ENCODE measurements at places on chromosomes 7 and 10.

DNA sequence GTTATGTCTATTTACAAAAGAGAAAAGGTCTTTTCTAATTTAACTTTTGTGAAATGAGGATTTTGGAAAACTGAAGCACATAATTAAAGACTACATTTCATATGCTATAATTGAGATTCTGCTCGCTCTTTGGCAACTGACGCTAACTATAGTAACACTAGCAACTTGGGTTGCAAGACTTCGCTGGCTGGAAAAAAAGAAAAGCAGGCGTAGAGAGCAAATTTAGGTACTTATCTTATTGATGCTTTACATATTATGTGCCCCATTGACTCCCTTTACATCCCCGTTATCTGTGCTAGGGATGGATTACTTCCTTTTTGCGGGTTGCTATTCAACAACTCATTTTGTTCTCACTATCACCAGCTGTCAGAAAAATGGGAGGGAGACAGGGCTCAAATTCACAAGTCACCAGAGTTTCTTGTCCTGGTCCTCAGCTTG, 10.5 kb downstream of the SEMA3C start:
- no peak for DNase-seq

- no peak for DNase-seq
Measured at GRCh38 chr7:44647981-44648714, 41.7 kb downstream of the OGDH start.

- no peak for DNase-seq
Measured at GRCh38 chr10:1401071-1401965, 336.0 kb downstream of the ADARB2 start.

DNA sequence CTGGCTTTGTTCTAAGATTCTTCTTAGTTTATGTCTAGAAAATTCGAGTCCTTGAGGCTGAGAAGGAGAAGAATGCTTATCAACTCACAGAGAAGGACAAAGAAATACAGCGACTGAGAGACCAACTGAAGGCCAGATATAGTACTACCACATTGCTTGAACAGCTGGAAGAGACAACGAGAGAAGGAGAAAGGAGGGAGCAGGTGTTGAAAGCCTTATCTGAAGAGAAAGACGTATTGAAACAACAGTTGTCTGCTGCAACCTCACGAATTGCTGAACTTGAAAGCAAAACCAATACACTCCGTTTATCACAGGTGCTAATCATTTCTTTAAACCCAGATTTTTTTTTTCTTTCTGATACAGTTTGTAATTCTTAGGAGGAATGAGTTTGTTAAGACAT, 6.7 kb downstream of the CEP55 start:
- no peak for DNase-seq

DNA sequence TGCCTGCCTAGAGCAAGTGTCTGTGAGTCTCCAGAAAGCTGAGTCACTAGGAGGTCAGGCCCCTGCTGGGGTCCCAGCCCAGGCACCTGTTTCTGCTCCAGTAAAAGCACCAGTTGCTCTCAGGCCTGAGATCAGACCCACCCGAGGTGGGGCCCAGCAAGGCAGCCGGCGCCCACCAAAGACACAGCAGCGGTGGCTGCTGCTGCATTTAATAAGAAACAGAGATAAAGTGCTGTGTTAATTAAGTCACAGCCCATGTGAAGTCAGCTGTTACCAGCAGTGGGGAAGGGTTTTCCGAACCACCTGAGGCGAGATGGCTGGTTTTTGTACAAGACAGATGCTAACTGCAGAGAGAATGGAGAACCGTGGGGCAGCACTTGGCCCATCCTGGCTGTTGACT, 12.1 kb upstream of the LRRC18 start:
- no peak for DNase-seq

DNA sequence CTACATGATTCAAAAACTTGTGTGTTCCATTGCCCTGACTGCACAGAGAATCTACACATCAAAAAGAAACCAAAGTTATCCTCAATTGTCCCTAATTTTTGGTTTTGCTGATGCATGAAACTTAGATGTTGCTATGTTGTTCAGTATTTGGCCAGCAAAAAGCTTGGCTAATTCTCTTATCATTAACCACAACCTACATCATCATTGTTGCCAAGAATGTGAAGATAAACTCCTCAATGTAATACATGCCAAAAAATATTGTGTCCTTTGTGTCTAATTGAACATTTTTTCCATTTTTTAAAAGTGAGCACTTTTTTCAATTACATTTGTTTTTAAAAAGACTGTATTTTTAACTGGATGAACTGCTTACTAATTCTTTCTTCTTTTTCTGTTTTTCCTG, 268.0 kb upstream of the SEMA3D start:
- DNase-seq = no peak

DNA sequence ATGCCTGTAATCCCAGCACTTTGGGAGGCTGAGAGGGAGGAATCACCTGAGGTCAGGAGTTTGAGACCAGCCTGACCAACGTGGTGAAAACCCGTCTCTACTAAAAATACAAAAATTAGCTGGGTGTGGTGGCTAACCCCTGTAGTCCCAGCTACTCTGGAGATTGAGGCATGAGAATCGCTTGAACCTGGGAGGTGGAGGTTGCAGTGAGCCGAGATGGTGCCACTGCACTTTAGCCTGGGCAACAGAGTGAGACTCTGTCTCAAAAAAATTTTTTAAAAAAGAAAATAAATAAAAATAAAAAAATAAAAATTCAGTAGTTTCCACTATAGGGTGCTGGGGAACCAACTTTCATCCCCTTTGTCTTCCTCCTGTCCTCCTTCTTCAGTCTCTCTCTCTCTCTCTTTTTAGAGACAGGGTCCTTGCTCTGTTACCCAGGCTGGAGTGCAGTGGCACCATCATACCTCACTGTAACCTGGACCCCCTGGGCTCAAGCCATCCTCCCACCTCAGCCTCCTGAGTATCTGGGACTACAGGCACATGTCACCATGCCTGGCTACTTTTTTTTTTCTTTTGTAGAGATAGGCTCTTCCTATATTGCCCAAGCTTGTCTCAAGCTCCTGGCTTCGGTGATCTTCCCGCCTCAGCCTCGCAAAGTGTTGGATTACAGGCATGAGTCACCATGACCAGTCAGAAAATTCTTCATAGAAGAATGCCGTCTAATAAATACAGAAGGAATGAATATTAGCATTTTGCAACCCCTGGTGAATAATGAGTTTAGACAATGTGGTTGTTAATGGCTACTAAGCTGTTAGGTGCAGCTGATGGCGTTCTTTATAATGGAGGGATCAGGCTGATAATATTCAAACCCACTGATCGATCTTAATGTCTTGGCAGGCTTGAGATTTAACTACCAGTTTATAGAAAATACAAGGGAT, 20.6 kb downstream of the RBM20 start:
- DNase-seq = peak; percentile 96

DNA sequence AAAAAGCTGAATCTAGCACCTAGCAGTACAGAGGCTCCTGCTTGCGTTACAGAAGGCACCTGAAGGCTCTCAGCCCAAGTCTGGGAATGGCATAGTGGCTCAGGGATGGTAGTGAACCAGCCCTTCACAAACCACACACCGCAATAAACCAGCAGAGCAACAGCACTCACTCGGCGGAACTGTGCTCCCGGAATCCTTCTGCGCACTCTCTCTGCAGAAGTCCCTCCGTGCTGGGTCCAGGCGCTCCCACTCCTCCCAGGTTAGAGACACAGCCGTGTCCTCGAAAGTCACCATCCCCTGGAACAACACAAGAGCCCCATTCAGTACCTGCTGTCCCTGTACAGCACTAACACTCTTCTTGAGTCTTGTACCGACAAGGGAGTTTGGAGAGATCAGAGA, 1.5 kb downstream of the ZNF394 start:
- no peak for DNase-seq
